ENCODE measurements at places on chromosomes 16 and 17.

GRCh38 chr17:80957461-80957941, 34.1 kb upstream of the CHMP6 start:
- no peak for DNase-seq

DNA sequence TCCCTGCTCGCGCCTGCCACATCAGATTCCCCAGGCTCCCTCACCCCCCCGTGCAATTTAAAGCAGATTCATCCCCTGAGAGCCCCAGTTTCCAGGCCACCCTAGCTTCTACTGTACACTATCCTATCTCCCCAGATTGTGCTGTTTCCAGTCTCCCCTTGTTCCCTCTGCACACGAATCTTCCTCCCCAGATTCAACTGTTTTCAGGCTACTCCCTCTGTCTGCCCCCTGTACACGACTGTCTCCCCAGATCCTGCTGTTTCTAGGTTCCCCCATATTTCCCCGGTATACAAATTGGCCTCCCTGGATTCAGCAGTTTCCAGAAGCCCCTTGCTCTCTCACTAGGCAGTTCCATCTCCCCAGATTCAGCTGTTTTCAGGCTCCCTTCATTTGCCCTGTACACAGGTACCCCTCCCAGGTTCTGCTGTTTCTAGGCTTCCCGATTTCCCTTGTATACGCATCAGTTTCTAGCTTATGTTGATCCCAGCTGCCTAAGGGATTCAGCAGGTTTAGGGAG, 22.9 kb downstream of the COPZ2 start:
- no peak for DNase-seq

- DNase-seq, result no peak
Measured at GRCh38 chr16:24975428-24975889, 39.7 kb downstream of the ARHGAP17 start.

DNA sequence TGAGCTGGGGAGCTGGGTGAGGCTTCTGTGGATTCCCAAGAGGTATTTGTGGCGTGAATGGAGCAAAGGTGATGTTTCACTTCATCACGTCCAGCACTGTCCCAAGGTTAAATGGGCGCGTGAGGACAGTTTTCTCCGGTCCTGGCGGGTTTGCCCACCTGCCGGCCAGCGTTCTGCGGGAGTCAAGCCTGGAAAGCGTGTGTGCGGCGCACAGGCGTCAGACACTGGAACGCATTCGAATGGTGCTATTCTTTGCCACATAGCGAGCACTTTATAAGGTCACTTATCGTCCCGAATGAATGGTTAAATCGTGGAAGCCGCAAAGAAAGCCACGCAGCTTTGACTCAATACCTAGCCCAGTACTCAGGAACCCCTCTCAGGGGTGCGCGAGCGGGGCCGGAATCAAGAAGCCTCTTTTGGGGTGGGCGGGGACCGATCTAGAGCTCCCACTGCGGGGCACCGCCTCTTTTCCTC, 446 bp upstream of the PSMD11 start:
- no peak for DNase-seq

- DNase-seq, result no peak
Measured at GRCh38 chr17:72724267-72724666, 368.2 kb downstream of the SLC39A11 start.

DNA sequence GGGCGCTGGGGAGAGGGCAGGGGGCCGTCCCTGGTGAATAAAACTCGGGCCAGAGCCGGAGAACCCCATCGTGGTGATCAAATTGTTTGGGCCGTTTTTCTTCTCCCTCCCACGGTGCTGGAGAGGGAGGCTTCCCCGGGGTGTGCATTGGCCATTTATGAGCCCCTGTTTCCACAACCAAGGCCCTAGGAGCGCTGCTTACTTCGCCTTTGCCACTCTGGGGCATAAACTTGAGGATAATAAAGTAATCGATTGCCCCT, 544 bp downstream of the CCP110 start:
- no peak for DNase-seq

DNA sequence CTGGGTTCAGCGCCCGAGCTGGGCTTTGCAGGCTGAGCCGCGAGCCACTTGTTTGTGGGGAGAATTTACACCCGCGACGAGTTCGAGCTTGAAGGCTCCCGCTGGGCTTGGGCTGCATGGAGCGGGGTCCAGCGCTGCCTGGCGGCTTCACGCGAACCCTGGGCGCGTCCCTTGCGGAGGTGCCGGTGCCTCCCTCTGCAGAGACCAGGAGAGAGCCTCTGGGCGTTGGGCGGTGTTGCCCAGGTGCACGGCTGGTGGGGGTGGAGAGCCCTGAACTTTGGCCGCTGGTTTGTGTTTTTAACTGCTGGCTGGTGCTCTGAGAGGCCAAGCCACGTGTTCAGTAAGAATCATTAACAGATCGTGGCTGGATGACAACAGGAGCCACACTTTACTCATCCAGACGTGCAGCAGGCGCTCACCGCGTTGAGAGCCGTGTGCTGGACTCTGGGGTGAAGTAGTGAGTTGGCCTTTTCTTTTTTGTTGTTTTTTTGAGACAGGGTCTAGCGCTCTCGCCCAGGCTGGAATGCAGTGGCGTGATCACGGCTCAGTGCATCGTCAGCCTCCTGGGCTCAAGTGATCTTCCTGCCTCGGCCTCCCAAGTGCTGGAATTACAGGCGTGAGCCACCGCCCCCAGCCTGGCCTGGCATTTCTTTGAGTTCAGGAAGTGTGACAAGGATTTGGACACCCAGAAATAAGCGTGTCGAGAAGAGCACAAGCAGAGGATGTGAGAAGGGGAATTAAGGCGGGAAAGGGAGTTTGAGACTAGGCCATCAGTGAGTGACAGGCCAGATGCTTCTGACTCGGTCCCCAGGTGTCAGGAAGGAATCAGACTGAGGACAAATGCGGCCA, 827 bp downstream of the CDK10 start:
- no peak for DNase-seq

DNA sequence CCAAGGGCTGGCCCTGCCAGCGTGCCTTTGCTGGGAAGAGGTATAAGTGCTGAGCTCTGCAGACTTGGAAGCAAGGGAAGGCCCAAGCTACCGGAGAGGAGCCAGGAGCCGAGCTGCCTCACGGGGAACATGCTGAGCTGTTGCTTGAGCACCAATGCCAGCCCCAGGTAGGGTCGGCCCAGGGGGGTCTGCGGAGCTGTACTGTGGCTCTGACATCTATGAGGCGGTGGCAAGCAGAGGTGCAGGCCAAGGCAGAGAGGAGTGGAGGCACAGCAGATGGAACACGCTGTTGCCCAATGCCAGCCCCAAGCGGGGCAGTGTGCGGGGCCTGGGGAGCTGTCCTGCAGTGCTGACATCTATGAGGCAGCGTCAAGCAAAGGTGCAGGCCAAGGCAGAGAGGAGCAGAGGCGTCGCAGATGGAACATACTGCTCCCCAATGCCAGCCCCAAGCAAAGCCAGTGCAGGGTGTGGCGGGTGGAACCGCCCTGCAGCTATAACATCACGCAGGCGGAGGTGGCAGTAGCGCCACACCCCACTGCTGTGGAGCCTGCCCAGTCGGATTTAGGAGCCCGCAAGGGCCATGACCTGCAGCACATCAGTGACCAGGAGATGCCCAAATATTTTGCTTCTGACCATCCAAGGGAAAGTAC, 10.0 kb downstream of the GGA2 start:
- no peak for DNase-seq

GRCh38 chr16:50246299-50247122, 19.8 kb upstream of the ADCY7 start:
- no peak for DNase-seq

DNA sequence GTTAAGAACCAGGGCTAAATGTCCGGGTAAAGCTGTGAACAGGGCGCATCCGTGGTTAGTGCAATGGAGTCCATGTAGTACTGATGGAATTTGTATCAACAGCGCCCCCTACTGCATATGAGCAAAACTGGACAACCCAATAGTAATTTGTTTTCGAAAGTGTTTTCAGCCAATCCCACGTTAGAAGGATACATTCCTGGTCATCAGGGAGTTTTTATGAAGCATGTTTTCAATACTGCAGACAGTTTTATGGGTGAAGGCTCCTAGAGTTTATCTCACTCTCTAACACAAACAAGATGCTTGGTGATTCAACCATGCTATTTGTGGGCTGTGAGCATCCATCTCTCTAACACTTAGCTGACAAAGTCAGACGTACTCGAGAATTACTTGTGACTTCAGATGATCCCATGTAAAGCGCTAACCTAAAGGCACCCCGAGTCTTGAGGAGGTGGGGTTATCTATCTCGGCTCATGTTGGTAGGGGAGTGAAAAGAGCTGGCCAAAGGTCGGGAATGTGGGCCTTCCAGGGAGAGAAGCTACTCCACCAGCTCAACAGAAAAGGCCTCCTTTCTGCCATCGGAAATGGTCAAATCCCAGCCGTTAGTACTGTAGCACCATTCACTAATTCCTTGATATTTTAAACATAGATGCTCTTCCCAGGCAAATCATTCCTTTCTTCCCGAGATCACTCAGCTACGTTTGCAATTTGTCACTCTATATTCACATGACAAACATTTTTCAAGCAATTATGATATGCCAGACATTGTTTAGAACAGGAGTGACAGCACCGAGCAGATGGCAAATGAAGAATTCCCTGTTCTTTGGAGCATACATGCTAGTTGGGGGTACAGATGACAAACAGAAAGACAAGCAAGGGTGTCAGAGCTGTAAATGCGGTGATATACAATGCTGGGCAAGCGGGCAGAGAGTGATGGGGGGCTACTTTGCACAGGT, 46.9 kb upstream of the HNF1B start:
- DNase-seq, result peak; percentile 58

DNA sequence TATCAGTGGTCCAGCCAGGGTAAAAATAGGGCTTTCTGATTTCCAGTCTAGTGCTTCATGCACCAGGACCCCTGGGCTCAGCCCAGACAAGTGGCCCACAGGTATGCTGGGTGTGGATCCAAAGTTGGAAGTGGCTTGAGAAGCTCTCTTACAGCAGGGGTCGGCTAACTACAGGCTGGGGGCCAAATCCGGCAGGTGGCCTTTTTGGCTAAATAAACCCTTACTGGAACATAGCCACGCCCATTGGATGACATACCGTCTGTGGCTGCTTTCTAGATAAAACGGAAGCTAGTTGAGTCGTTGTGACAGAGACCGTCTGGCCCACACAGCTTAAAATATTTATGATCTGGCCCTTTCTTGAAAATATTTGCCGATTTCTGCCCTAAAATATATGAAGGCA, 119.0 kb upstream of the CDC42EP4 start:
- no peak for DNase-seq

DNA sequence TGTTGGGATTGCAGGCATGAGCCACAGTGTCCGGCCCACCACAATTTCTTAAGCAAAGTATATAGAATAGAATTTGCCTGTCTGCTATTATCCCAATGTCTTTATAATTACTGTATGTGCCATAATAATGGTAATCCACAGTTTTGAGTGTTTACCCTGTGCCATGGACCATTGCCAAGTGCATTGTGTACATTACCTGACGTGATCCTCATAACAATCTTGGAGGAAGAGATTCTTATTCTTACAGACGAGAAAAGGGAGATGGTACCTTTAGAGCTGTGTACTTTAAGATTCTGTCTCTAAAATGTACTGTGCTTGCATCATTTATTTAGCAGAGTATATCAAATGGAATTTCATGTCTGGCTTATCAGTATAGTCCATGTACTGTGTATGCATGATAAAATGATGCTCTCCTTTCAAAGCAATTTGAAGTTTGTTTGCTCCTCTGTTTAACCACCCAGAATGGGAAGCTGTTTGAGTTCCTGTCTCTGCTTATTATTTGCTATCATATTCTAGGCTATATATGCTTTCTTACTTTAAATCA, 13.8 kb upstream of the CDR2 start:
- DNase-seq, result no peak

- no peak for DNase-seq
Measured at GRCh38 chr16:56970934-56971767, 9.4 kb downstream of the CETP start.

GRCh38 chr17:46108120-46108519, 85.1 kb downstream of the KANSL1 start:
- no peak for DNase-seq

DNA sequence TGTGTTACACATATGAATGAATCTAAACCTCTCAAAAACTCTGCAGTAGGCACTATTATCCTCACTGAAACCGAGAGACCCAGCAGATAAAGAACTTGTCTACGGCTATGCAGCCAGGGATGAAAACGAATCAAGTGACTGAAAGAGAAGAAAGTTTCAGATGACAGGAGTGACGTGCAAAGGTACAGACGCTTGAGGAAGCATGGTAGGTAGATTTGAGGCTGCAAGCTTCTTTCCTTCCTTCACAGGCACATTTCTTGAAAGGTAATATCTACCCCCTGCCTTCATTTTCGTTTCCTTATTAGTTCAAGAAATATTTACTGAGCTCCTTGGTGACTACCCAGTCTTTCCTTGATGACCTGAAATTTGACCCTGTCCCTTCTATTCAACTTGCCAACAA, 211.5 kb upstream of the AXIN2 start:
- DNase-seq, result no peak

GRCh38 chr16:56625140-56625942, at the start of gene MT1E:
Gene MT1E, plus strand, starts transcription at chr16:56625781. Its CDS starts 71 bp downstream, at chr16:56625852.
- no peak for DNase-seq

DNA sequence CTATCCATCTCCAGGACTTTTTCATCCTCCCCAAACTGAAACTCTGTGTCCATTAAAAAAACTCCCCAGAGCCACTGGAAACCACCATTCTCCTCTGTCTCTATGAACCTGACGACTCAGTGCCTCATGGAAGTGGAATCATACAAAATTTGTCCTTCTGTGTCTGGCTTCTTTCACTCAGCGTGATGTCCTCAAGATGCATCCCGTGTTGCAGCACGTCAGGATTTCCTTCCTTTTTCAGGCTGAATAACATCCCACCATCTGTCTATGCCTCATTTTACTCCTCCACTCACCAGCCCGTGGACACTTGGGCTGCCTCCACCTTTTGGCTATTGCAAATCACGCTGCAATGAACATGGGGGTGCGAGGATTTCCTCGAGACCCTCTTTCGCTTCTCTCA, 12.6 kb upstream of the ALDH3A1 start:
- no peak for DNase-seq

DNA sequence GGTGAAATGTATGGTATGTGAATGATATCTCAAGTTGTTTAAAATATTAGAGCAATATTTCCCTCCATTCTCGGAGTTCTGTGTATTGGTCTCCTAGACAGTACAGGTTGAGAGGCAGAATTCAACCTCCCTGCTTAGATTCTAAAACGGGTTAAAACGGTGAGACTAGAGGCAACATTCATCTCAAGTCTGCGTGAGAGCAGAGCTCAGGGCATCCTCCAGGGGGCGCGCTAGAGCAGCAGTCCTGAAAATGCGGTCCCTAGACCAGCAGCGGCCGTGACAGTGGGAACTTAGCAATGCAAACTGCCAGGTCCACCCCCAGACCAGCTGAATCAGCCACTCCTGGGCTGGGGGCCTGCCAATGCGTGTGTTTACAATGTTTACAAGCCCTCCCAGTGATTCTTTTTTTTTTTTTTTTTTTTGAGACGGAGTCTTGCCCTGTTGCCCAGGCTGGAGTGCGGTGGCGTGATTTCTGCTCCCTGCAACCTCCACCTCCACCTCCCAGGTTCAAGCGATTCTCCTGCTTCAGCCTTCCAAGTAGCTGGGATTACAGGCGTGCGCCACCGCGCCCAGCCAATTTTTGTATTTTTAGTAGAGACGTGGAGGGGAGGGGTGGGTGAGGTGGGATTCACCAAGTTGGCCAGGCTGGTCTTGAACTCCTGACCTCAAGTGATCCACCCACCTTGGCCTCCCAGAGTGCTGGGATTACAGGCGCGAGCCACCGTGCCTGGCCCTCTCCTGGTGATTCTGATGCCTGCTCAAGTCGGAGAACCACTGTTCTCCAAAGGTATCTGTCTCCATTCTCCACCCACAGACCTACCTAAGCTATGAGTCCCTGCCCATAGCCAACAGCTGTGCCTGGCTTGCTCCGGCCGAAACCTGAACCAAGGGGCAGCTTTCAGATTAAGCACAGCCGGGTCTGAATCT, 24.2 kb downstream of the KLHL36 start:
- peak; percentile 79 for DNase-seq

All from CD4-positive, alpha-beta T cell treated with Interleukin-2 at 100 ng/mL for 4 hours (primary cell).